ENCODE measurements at places on chromosomes 13 and 19.

DNA sequence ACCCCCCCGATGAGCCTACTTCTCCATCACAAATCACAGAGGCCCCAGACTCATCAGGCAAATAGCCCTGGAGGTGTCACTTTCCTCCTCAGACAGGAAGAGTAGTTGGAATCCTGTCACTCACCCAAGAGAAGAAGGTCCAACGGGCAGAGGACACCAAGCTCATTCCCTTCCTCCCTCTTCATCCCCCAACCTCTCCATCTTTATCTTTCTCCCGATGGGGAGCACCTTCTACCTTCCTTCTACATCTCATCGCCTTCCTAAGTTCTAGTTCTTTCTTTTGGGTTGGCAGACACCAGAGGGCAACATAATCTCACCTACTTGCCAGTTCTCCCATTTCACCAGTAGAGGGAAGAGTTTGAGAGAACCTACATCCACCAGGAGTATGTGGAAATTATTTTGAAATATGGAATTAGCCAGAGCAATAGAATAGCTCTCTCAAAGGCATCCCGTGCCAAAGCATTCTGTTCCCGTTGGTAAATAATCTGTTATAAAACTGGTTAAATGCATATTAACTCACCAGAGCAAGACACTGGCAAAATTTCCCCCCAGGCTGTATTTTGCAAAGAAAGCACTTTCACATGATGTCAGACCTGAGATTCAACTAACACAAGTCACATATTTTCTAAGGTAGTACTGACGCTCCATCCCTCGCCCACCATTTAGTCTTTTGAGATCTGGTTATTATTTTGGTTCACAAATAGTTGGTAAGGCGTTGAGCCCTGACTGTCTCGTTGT, 55.0 kb downstream of the ZIC5 start:
- H3K27ac ChIP-seq = no peak overlapping the region
- no peaks in the 10 kb centered on the region for H3K27me3 ChIP-seq
- H3K36me3 ChIP-seq = no peaks in the 10 kb centered on the region
- no peak overlapping the region for H3K4me3 ChIP-seq
- DNase-seq = no peak

DNA sequence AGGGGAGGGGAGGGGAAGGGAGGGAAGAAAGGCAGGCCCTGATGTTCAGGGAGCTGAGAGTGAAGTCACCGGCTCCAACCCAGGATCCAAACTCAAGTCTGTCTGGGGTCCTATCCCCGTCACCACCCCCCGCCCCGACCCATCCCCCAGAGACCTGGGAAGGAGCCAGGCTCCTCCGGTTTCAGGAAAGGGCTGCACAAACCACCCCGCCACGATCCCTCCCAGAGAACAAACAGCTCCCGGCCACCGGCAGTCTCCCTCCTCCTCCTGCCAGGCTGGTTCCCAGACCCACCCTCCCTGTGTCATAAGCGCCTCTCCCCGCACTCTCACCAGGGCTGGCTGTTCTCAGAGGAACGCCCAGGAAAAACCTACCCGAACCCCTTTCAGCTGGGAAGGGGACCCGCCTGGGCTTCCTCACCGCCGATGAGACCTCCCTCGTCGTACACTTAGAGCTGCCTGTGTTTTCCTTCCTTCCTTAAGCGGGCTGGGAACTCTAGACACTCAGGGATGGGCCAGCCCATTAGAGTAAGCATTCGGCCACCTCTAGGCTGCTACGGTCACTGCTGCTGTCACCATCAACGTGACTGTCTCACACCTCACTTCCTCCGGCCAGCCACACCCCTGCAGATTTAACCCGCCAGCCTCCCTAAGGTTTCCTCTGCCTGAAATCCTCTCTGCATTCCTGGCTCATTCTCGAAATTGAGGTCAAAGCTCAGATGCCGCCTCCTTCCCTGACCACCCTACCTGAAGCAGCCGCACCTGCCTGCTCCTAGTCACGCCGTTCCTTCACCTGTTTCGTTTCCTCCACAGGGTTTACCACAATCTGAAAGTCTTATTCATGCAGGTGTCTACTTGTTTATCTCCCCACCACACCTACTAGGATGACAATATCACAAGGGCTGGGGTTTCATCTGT, 6.3 kb upstream of the RDH13 start:
- H3K4me1 ChIP-seq = peaks cover 10% of the 10 kb centered on the region
- peak overlapping the region; percentile 72 for H3K4me3 ChIP-seq
- H3K27me3 ChIP-seq = peaks cover 43% of the 10 kb centered on the region
- peak overlapping the region; percentile 83 for H3K27ac ChIP-seq

GRCh38 chr13:64718116-64718515, 2512.0 kb downstream of the PCDH9 start:
- no peak overlapping the region for H3K4me3 ChIP-seq
- no peaks in the 10 kb centered on the region for H3K27me3 ChIP-seq
- H3K4me1 ChIP-seq = peaks cover 4% of the 10 kb centered on the region

DNA sequence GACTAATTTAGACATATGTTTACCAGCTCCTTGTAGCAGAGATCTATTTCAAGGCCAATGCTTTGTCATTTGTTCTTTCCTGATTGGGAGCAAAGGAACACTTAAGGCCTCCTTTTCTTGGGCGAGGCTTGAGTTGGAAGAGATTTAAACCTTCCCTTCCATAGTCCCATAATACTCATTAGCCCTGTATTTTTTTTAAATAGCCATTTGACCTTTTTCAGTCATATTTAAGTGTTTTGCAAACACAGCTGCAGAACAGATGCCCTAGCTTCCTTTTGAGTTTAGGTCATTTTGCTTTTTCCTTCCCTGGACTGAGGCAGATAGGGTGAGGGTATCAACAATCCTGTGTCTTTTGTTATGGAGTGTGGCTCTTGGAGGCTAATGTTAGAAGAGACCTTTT, 198.3 kb downstream of the NBEA start:
- H3K4me1 ChIP-seq = peaks cover 22% of the 10 kb centered on the region
- no peak for DNase-seq

DNA sequence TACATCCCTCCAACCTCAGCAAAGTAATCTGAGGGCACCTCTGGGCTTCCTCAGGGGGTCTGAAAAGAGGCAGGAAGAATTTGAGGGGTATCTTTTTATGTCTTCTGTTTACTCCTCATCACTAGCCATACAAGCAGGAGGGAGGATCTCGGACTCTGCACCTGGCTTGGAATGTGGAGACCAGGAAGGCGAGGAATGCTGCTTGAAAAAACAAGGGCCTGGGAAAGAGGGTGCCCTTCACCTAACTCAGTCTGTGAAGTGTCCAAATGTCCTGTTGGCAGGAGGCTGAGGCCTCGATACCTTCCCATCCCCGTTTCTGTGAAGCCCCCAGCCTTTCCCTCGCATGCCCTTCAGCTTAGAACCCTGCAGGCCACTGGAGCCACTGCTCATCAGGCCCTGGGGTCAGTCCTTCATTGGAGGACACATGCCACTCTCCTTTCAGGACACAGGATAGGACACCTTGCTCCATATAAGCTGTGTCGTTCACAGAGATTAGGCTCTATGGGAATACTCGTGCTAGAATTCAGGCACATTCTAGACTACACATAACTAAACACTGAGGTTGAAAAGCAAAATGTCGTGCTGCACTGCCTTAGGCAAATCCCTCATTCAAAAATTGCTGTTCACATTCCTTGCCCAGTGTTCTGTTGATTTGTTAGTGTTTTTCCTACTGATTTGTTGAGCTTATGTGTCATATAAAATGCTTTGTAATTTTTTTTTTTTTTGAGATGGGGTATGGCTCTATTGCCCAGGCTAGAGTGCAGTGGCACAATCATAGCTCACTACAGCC, 49.7 kb downstream of the ESD start:
- H3K27ac ChIP-seq = no peak overlapping the region
- DNase-seq = no peak
- H3K27me3 ChIP-seq = no peaks in the 10 kb centered on the region
- H3K4me3 ChIP-seq = no peak overlapping the region
- H3K36me3 ChIP-seq = peaks cover 38% of the 10 kb centered on the region
